Upper lobe of left lung (tissue), 6 donors: ENCODE measurements at places on chromosomes 2 and 18. TPM values are rescaled to one million over a fixed set of nuclear protein-coding genes. Genes with fewer than 3 reads are reported as not detected.

GRCh38 chr2:72953976-72954375 is 36.7 kb downstream of the EMX1 start:
- H3K36me3 ChIP-seq, result no peaks in the 10 kb centered on the region
- DNase-seq, result no peak
- H3K27me3 ChIP-seq, result no peaks in the 10 kb centered on the region
- H3K4me1 ChIP-seq, result no peaks in the 10 kb centered on the region
- H3K27ac ChIP-seq, result no peak overlapping the region

DNA sequence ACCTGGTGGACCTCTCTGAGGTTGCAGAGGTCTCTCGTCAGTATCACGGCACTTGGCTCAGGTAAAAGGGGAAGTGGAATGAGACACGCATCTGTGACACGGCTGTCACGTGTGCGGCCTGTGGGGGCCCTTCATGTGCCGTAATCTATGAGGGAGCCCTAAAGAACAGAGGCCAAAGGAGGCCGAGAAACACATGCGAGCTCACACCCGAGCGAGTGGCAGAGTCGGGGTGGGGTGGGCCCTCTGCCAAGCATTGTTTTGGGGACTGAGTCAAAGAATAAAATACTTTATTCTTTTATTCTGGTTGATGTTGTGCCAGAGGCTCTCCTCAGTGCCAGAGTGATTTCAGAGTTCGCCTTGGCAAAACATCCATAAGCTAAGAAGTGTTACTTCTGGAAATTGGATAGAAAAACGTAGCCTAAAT is 43.3 kb downstream of the PLB1 start:
- no peak for DNase-seq
- no peak overlapping the region for H3K27ac ChIP-seq
- H3K27me3 ChIP-seq, result no peaks in the 10 kb centered on the region
- H3K36me3 ChIP-seq, result no peaks in the 10 kb centered on the region
- H3K4me1 ChIP-seq, result no peaks in the 10 kb centered on the region

- no peak overlapping the region for H3K27ac ChIP-seq
- H3K36me3 ChIP-seq, result no peaks in the 10 kb centered on the region
- no peak for DNase-seq
- no peak overlapping the region for H3K4me3 ChIP-seq
- no peaks in the 10 kb centered on the region for H3K27me3 ChIP-seq
Observed at GRCh38 chr2:44652701-44653100, 288.8 kb upstream of the SIX3 start.

GRCh38 chr18:57353137-57353939 is 981 bp downstream of the ST8SIA3 start:
- no peak overlapping the region for H3K27ac ChIP-seq
- peaks cover 23% of the 10 kb centered on the region for H3K27me3 ChIP-seq
- H3K4me1 ChIP-seq, result no peaks in the 10 kb centered on the region

- peaks cover 57% of the 10 kb centered on the region for H3K4me1 ChIP-seq
- peak; percentile 48 for DNase-seq
- no peaks in the 10 kb centered on the region for H3K36me3 ChIP-seq
- H3K27ac ChIP-seq, result peak overlapping the region; percentile 69
Observed at GRCh38 chr2:231781798-231782726, 980 bp upstream of the PDE6D start.

DNA sequence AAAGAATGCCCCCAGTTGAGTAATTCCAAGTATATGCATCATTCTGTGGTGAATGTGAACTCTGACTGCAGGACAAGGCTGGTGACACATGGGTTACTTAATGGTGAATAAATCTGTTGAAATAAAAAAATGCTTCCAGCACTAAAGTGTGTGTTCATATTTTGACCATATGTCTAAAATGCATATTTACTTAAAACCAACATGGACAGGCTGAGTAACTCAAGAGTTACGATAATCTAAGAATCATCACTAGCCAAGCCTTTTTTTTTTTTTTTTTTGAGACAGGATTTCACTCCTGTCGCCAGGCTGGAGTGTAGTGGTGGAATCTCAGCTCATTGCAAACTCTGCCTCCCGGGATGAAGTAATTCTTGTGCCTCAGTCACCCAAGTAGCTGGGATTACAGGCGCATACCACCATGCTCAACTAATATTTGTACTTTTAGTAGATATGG is 47.1 kb upstream of the CCBE1 start:
- no peak for DNase-seq
- no peak overlapping the region for H3K27ac ChIP-seq
- no peaks in the 10 kb centered on the region for H3K36me3 ChIP-seq
- H3K27me3 ChIP-seq, result no peaks in the 10 kb centered on the region
- H3K4me1 ChIP-seq, result peaks cover 10% of the 10 kb centered on the region
- no peak overlapping the region for H3K4me3 ChIP-seq

DNA sequence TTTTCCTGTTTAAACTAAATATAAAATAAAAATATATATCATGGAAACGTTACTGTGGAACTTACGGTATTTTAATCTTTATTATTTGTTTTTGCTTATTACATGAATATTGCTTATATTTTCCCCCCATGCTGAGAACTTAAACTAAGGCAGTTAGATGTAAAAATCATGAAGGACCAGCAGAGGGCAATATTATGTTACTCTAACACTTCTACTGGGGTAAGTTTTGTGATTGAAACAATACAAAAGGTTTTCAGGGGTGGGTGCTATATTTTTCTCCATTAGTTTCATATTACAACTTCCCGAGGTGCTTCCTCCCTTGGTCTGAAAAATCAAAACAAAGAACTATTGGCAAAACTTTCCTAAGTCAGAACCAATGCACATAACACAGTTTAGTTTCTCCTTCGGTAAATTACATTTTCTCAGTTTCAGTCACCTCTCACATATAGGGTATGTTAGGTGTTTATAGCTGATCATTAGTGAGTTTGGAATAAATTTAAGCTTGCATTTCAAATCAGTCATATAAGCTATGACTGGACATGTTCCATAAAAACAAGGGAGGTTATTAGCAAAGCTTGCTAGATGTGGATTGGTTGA is 54.8 kb downstream of the ZNF407 start:
- H3K27me3 ChIP-seq, result no peaks in the 10 kb centered on the region
- peaks cover 3% of the 10 kb centered on the region for H3K36me3 ChIP-seq
- DNase-seq, result no peak

- H3K27ac ChIP-seq, result no peak overlapping the region
- H3K27me3 ChIP-seq, result no peaks in the 10 kb centered on the region
- peaks cover 54% of the 10 kb centered on the region for H3K36me3 ChIP-seq
- no peak overlapping the region for H3K4me3 ChIP-seq
Observed at GRCh38 chr2:24297663-24298062, 62.7 kb downstream of the ITSN2 start.

GRCh38 chr2:61784643-61785042 is 69.2 kb downstream of the FAM161A start:
- H3K27ac ChIP-seq, result no peak overlapping the region
- H3K27me3 ChIP-seq, result no peaks in the 10 kb centered on the region
- H3K36me3 ChIP-seq, result no peaks in the 10 kb centered on the region
- no peaks in the 10 kb centered on the region for H3K4me1 ChIP-seq
- no peak overlapping the region for H3K4me3 ChIP-seq
- no peak for DNase-seq

GRCh38 chr2:217988840-217989204 is 14.0 kb downstream of the TNS1 start:
- DNase-seq, result no peak
- H3K27me3 ChIP-seq, result no peaks in the 10 kb centered on the region
- no peaks in the 10 kb centered on the region for H3K36me3 ChIP-seq

DNA sequence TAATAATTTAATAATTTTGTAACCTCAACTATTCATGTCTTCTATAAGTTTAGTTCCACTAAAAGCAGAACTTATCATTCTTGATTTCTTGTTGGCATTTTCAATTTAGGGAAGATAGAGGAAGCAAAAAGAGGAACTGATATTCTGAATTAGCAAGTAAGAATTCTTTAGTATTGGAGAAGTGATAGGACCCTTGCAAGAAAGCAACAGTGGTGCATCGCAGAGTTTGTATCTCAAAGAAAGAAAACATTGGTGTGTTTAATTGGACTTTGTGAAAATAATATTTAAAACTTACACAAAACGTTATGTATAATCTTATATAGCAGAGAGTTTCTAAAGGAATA is 36.5 kb upstream of the TNFRSF11A start:
- no peaks in the 10 kb centered on the region for H3K4me1 ChIP-seq
- no peak overlapping the region for H3K27ac ChIP-seq
- no peaks in the 10 kb centered on the region for H3K27me3 ChIP-seq
- H3K4me3 ChIP-seq, result no peak overlapping the region
- peaks cover 21% of the 10 kb centered on the region for H3K36me3 ChIP-seq
- no peak for DNase-seq

- peak overlapping the region; percentile 23 for H3K27ac ChIP-seq
- DNase-seq, result no peak
- peaks cover 46% of the 10 kb centered on the region for H3K4me1 ChIP-seq
- no peak overlapping the region for H3K4me3 ChIP-seq
- no peaks in the 10 kb centered on the region for H3K36me3 ChIP-seq
Observed at GRCh38 chr18:3008541-3008940, 4.4 kb downstream of the LPIN2 start.

DNA sequence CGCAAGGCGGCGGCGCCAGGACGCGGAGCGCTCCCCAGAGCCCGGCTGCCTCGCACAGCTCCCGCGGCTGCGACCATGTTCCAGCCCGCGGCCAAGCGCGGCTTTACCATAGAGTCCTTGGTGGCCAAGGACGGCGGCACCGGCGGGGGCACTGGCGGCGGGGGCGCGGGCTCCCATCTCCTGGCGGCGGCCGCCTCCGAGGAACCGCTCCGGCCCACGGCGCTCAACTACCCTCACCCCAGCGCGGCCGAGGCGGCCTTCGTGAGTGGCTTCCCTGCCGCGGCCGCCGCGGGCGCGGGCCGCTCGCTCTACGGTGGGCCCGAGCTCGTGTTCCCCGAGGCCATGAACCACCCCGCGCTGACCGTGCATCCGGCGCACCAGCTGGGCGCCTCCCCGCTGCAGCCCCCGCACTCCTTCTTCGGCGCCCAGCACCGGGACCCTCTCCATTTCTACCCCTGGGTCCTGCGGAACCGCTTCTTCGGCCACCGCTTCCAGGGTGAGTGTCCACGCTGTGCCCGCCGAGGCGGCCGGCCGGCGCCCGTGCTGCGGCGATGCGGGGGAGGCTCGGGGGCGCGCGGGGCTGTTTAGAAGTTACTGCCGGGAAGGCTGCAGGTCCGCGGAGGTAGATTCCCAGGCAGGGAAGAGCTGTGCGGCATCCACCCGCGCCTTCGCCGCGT is 696 bp downstream of the EMX1 start:
- H3K27ac ChIP-seq, result no peak overlapping the region
- H3K36me3 ChIP-seq, result no peaks in the 10 kb centered on the region
- H3K27me3 ChIP-seq, result peaks cover 88% of the 10 kb centered on the region
- DNase-seq, result peak; percentile 87
- peak overlapping the region; percentile 46 for H3K4me3 ChIP-seq

DNA sequence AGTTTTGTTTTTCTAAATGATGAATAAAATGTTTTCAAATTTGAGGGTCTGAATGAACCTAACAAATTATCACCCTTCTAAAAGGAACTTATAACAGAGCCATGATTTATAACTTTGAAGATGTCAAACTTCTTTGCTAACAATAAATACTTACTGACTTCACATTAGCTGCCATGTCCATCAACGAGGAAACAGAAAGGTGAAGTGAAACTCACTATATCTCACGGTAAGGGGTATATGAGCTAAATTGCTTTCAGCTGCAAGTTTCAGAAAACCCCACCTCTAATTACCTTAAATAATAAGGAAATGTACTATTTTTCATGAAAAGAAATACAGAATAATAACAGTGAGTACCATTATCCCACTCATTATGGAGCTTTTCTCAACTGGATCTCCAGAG is 350.8 kb upstream of the NT5C1B start:
- H3K27me3 ChIP-seq, result no peaks in the 10 kb centered on the region
- no peaks in the 10 kb centered on the region for H3K4me1 ChIP-seq
- H3K27ac ChIP-seq, result no peak overlapping the region
- no peaks in the 10 kb centered on the region for H3K36me3 ChIP-seq
- no peak for DNase-seq
- H3K4me3 ChIP-seq, result no peak overlapping the region

DNA sequence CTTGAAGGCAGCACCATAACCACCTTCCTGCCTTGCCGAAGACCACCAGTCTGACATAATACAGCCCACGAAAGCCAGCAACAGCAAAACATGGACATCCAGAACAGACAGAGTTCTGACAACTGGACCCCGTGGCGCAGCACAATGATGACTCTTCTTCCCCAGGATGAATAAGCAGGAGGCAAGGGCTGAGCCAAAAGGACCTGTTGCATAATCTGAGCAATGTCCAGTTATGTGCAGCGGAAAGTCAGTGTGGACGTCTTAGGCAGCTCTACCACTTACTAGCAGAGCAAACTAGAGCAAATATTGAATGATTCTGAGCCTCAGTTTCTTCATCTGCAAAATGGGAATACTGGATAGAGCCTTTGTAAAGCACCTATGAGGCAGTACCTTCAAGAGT is 225.1 kb downstream of the ZBTB7C start:
- no peaks in the 10 kb centered on the region for H3K4me1 ChIP-seq
- DNase-seq, result no peak
- H3K27ac ChIP-seq, result no peak overlapping the region
- H3K27me3 ChIP-seq, result no peaks in the 10 kb centered on the region
- H3K36me3 ChIP-seq, result no peaks in the 10 kb centered on the region
- H3K4me3 ChIP-seq, result no peak overlapping the region

DNA sequence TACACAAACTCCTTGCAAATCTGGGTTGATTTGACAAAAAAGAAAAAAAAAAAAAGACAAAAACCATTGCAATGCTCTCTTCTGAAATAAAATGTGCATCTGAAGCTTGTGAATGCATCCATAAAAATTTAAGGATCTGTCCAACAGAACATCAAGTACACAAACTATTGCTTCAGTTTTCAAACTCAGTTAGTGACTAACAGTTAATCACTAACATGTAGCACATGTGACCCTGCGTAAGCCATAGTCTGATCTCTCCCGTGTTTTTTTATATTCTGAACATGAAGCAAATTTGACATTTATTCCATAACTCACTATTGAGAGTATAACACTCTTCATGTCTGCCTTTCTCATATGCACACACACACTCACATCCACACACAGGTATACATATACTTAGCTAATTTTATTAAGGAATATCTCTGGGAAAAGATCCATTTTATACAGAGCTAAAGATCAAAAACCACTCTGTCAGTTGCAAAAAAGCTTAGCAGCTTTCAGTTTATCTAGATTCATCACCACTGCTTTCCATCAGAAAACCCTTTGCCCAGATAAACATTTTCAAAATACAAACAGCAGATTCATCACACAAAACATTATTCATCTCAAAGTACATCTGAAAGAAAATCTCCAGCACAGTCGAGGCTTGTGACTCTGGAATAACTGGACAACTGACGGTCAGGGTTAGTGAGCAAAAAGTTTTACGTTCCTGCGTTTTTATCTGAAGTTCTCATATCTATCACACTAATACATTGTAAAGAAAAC is 1000.4 kb upstream of the ACVR2A start:
- no peaks in the 10 kb centered on the region for H3K36me3 ChIP-seq
- no peaks in the 10 kb centered on the region for H3K27me3 ChIP-seq
- no peak overlapping the region for H3K27ac ChIP-seq
- no peak overlapping the region for H3K4me3 ChIP-seq
- H3K4me1 ChIP-seq, result no peaks in the 10 kb centered on the region
- DNase-seq, result no peak

LCT gene
- total RNA-seq, result not detected

NOP58 gene
- 31.2 TPM for total RNA-seq

PSMA8 gene
- not detected for total RNA-seq

ARL5A gene
- total RNA-seq, result 52.9 TPM

SERPINB12 gene
- total RNA-seq, result not detected

SLC1A4 gene
- total RNA-seq, result 5.2 TPM

CCL20 gene
- total RNA-seq, result not detected

FRZB gene
- total RNA-seq, result 3.3 TPM

ASXL3 gene
- total RNA-seq, result 0.57 TPM

ERFE gene
- 0.43 TPM for total RNA-seq

SLC35F5 gene
- total RNA-seq, result 69.8 TPM

TMEM37 gene
- 10.6 TPM for total RNA-seq

TMEM178A gene
- 10.5 TPM for total RNA-seq
